Stimulated activated CD8-positive, alpha-beta memory T cell treated with anti-CD3 and anti-CD28 coated beads, Interleukin-15, amount 100 ng/mL, for 48 hours (primary cell): ENCODE measurements at places on chromosomes 4 and X.

GRCh38 chrX:134749706-134750445, 91.6 kb upstream of the PLAC1 start:
- no peak for DNase-seq

GRCh38 chr4:188780686-188781085, 641.4 kb downstream of the TRIML1 start:
- DNase-seq: no peak

- no peak for DNase-seq
These were observed 257.6 kb upstream of the DDX53 start for GRCh38 chrX:22742174-22742573.

DNA sequence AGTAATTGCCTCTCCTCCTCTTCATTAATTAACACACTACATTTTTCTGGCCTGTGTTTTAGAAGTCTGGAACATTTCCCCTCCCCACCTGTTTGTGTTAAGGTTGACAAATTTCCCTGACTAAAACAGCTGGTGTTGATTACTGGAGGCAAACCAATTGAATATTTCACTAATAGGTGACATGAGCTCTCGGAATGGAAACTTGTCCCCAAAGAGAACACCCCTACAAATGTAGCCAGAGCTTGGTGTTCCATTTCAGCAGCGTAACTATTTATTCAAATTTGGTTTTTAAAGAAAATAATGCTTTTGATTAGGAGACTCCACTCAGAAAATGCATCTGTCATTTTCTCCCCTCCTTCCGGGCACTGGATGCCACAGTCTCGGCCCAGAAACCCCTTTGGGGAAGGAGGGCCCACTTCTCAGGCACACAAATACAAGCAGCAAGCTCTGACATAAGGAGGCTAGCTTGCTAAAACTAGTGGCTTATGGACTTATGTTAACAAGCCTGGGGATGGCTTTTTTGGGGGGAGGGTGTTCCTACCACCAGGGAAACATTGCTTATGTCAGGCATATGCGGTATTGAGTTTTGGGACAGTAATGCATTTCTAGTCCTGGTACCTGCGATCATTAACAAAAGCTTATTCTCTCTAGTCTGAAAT, 2.2 kb downstream of the RNF150 start:
- no peak for DNase-seq

DNA sequence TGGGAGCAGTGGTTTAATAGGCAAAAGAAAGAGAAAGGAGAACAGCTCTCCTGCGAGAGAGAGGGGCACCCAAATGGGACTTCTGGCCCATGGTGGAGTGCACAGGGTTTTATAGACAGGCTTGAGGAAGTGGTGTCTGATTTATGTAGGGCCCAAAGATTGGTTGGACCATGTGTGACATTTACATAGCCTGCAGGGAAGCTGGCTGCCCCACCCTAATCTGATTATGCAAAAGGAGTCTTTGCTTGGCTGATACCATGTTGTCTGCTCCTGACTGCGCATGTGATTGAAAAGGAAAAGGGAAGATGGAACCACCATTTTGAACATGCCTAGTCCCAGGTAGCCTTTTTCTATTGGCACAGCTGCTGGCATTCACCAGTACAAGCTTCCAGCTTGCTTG, 100.0 kb upstream of the DIPK2B start:
- DNase-seq: no peak

DNA sequence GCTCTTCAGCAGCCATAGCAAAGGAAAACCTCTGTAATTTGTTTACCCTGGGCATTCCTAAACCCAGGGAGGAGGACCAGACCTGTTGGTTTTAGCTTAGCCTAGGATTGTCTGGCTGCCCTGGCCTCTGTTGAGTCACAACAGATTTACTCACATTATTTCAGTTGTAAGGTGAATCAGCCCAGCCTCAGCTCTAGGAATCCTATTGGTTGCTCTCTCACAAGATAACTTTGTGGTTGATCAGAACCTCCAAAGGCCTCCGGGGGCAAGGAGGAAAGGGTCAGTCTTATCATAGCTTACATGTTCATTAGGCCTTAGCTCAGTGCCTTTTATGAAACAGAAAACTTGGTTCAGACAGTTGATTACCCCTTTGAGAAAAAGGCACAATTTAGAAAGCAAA, 41.0 kb downstream of the PDK3 start:
- DNase-seq: peak; percentile 14

- DNase-seq: no peak
These were observed 160.6 kb downstream of the EVC2 start for GRCh38 chr4:5547651-5548249.

- no peak for DNase-seq
These were observed 56.6 kb downstream of the ARHGAP6 start for GRCh38 chrX:11609109-11609508.

DNA sequence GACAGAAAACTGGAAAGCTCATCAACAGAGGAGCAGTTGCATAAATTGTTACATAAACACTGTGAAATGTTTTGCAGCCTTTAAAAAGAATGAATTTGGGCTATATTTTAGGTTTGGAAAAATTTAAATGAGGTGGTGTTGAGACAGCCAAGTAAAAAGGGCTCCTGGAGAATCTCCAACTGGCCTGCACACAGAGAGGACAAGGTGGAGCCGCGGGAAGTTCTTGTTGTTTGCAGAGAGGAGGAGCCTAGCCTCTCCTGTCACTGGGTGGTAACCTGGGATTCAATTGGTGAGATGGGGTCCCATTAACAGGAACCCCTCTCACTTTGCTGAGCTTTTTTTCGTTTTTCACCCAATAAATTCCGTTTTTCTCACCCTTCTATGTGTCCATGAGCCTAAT, 13.4 kb downstream of the GIMD1 start:
- DNase-seq: no peak

DNA sequence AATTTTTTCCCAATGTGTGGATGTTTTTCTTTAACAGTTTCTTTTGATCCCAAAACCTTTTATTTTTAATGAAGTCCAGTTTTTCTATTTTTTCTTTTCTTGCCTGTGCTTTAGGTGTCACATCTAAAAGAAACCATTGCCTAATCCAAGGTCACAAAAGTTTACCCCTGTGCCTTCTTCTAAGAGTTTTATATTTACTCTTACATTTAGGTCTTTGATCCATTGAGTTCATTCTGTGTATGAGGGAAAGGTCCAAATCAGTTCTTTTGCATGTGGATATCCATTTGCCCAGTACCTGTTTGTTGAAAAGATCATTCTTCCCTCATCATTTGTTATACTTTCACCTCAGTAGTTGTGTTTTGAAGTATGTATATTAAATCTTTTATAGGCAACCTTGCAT, 13.0 kb downstream of the LRP2BP start:
- DNase-seq: no peak

- DNase-seq: no peak
These were observed 1.9 kb downstream of the ARHGAP10 start for GRCh38 chr4:147733716-147734344.

DNA sequence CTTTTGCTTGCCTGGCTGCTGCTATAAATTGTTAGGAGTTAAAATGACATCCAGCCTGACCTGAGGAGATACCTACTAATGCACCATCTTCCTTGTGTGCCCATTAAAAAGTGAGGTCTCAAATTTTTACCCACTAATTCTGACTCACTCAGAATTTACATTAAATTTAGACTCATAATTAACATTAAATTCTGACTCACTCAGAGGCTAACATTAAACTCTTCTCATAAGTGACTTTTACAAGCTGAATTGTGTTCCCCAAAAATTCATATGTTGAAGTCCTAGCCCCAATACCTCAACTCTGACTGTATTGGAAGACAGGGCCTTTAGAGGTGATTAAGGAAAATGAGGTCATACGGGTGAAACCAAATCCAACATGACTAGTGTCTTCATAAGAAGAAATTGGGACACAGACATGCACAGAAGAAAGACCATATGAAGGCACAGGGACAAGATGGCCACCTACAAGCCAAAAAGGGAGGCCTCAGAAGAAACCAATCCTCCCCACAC, 11.8 kb downstream of the CASP6 start:
- no peak for DNase-seq

DNA sequence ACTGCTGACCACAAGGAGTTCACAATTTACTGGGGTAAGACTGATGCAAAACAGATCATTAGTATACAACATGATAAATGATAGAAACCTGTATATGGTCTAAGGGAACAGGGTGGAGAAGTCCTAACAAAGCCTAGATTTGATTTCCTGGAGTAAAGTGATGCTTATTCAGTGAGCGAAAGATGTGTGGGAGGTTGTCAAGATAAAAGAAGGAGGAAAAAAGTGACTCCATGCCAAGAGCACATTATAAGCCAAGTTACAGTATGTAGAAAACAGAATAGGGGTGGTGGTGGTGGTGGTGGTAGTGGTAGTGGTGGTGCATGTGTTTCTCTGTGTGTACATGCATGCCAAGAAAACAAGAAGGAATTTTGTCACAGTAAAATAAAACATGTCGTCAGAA, 325.2 kb downstream of the MAPK10 start:
- DNase-seq: no peak

DNA sequence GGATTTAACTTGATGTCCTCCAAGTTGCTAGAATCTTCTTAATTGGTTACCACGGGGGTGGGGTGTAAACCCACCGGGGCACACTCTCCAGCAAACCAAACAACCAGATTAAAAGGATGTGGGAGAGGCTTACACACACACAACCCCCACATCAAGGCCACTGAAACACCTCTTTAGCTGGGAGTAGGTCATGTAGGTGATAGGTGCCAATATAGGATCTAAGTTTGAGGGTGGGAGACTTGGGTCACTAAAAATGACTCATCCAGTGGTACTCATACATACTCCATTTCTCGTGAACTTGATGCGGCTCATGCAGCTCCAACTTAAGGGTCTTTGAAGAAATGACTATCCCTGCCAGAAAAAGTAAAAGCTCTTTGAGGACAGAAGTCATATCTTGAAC, 20.5 kb upstream of the CD40LG start:
- no peak for DNase-seq

GRCh38 chr4:121306931-121307330, 73.9 kb downstream of the QRFPR start:
- DNase-seq: no peak

- no peak for DNase-seq
These were observed 213.1 kb upstream of the PSAPL1 start for GRCh38 chr4:7647600-7648543.

- DNase-seq: no peak
These were observed 31.2 kb upstream of the NSUN7 start for GRCh38 chr4:40718586-40718985.

- no peak for DNase-seq
These were observed 5.0 kb downstream of the SYN1 start for GRCh38 chrX:47614618-47615017.

- DNase-seq: no peak
These were observed 4.6 kb downstream of the EDA2R start for GRCh38 chrX:66634272-66634671.

DNA sequence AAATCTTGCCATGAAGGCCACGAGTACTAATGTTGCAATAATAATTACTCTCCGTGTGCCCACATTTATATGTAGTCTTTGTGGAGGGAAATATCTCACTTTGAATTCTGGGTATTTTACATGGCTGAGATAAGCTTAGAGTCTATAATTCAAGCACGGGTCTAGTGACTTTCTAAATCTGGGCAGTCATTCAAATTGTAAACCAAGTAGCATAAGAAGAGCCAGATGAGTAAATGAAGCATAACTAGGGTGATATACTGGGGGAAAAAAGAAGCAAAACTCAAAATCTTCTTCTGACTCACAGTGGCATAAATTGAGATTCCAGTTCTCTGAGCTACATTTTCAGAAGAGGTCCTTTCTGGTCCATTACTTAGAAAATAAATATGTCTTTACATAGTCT, 53.0 kb downstream of the MAPK10 start:
- DNase-seq: no peak

- DNase-seq: no peak
These were observed 84.6 kb downstream of the MBNL3 start for GRCh38 chrX:132404266-132404665.

DNA sequence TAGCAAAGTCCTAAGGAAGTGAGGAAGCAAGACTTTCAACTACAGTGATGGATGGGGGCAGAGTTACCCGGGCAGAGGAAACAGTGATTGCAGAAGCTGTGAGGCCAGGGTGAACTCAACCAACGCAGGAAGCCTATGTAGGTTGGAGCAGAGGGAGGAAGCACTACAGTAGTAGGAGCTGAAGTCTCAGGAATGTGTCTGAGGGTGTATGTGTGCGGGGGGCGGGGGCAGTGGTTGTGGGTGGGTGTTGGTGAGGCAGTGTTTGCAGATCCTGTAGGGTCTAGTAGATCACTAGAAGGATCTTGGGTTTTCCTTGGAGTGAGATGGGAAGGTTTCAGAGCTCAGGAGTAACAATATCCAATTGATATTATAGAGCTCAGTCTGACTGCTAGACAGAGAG, 9.9 kb upstream of the MID1 start:
- no peak for DNase-seq

DNA sequence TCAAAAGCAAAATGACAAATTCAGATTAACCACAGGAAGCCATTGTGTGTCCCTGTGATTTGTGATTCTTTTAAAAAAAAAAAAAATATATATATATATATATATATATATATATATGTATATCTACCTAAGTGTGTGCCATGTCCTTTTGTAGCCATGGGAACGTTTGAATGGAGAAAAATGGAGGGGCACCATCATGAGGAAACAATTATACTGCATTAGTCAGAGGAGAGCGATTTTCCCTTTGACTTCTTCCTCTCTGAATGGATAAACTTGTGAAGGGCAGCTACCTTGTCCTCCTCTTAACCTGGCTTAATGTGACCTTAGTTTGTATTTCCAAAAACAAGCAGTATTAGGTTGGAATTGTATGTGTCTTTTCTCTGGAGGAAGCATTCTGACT, 23.3 kb upstream of the CBLL2 start:
- DNase-seq: no peak

- DNase-seq: no peak
These were observed 181.8 kb downstream of the HS6ST2 start for GRCh38 chrX:132776486-132777210.

- DNase-seq: no peak
These were observed 259.0 kb upstream of the PCDH7 start for GRCh38 chr4:30461218-30461617.

GRCh38 chrX:30965767-30966166, 76.7 kb upstream of the TAB3 start:
- no peak for DNase-seq

GRCh38 chr4:150018257-150018656, 60.0 kb upstream of the DCLK2 start:
- DNase-seq: no peak

DNA sequence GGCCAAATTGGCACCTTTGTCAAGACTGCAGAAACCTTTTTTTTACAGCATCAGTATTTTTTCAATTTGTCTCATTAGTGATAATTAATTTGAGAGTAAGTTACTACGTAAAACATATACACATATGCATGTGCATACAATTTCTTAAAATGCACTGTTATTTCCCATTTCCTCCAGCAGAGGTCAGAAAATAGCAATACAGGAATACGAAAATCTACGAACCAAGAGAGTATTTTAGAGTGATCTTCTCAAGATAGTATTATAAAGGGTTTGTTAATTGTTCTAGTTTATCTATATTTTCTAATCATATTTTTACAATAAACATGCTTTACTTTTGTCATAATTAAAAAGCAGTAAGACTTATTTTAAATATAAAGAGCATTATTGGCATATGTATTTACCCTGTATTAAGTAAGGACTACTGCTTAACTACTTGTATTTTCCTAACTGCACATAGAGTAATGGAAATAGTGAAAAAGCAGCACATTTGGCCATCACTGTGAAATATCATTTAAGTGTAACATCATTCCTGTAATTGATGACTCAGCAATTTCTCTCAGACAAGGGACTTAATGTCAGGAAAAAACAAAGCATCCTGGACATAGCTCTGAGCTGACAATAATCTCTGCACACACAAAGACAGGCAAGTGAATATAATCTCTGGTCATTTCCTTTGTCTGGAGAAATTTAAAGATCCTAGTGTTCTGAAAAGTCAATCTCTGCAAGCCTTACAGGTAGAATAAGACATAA, 45.6 kb downstream of the MAOB start:
- DNase-seq: no peak
